ENCODE measurements at places on chromosomes 6 and 20.

DNA sequence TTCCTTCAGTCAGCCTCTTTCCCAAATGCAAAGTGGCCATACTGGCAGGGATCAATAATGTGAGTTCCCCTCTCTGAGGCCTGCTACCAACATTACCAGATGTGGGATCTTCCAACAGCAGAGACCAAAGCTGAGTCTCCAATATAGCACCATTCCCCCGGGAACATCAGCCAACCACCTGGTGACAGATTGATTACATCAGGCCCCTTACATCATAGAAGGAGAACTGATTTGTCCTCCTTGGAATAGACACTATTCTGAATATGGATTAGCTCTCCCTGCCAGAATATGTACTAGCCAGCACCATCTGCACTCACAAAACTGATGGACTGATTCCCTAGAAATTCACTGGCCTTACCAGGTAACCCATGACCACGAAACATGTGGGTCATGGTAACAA lies 61.9 kb upstream of the CARMIL1 start:
- no peak for DNase-seq

- DNase-seq = no peak
Observed at GRCh38 chr6:7115543-7116231, 7.9 kb downstream of the RREB1 start.

DNA sequence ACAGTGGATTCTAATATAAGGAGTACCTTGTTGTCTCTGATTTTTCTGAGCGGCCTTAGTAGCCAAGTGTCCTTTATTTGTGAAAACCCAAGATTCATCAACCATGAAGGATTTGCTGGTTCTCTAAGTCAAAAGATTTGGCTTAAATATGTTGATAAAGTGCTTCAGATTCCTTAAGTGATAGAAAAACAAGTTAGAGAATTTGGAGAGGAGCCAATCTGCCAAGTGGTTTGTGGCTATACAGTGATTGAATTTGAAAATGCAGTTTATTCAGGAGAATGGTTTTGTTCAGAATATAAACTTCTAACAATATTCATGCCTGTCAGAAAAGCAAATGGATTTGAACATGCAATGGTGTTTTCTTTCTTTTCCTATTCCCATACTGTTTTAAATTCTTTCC lies 54.8 kb downstream of the CAP2 start:
- DNase-seq = no peak

- no peak for DNase-seq
Observed at GRCh38 chr6:103672169-103672568, 1187.5 kb downstream of the HACE1 start.

GRCh38 chr6:166736634-166737033 lies 109.6 kb upstream of the RPS6KA2 start:
- DNase-seq = no peak

DNA sequence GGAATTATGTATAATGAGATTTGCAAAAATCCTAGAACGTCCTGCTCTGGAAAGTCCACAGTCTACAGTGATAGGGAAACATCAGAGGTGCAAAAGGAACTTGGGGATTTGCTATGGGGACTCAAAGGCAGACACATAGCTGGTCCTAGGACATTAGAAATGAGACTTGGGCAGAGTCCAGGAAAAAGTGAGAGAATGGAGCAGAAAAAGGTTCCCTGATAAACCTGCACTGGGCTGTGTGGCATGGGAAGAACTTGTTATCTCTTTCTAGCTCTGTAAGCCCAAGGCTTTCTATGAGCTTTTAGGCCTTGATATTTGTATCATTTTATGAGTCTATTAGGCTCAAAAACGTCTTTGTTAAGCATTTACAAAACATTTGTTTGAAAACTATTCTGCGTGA lies 15.2 kb downstream of the PRND start:
- no peak for DNase-seq

DNA sequence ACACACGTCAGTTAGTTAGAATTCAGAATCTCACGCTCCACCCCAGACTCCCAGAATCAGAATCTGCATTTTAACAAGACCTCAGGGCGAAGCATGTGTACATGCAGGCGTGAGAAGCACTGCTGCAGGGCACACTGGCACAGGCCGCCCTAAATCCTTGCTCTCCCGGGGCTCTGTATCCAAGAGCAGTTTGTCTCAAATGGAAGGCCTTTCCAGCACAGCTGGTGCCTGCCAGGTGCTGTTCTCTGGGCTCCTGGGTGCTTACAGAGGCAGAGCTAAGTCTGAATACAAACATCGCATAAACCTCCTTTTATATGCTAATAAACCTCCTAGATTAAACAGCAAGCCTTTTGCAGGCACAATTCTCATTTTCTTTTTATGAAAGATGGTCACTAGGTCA lies 119.1 kb upstream of the CD93 start:
- no peak for DNase-seq

Data from NCI-H2029 treated with DMSO at 0.1 percent for 48 hours (cell line).